Mammary microvascular endothelial cell (primary cell): ENCODE measurements at places on chromosomes 1 and 21. TPM values are rescaled to one million over a fixed set of nuclear protein-coding genes. Genes with fewer than 3 reads are reported as not detected.

The RLF gene
- total RNA-seq, result 5.6 and 6.3 TPM in 2 replicates

The CHODL gene
- total RNA-seq, result not detected in 2 replicates

The OR2L8 gene
- not detected in 2 replicates for total RNA-seq

The NR1I3 gene
- total RNA-seq, result not detected in 2 replicates

The TNNT2 gene
- not detected in 2 replicates for total RNA-seq

The ARHGEF19 gene
- total RNA-seq, result 3.0 and 4.8 TPM in 2 replicates

The CGN gene
- total RNA-seq, result 0.13 and 1.5 TPM in 2 replicates

The PKP1 gene
- total RNA-seq, result 0.15 TPM in 1 of 2 replicates, not detected in the other

The ILDR2 gene
- total RNA-seq, result not detected in 2 replicates

The FOXO6 gene
- total RNA-seq, result 0.05 and 0.47 TPM in 2 replicates

The CNR2 gene
- not detected in 2 replicates for total RNA-seq

The SLC37A1 gene
- total RNA-seq, result 8.8 and 11.8 TPM in 2 replicates

The LINGO4 gene
- not detected in 2 replicates for total RNA-seq

The ATAD3C gene
- 0.07 TPM in 1 of 2 replicates, not detected in the other for total RNA-seq

The FNDC10 gene
- total RNA-seq, result 2.1 and 3.1 TPM in 2 replicates

The DDR2 gene
- total RNA-seq, result 3.0 and 3.9 TPM in 2 replicates

The CA14 gene
- not detected in 2 replicates for total RNA-seq

The KCNJ9 gene
- total RNA-seq, result not detected in 2 replicates

The OR2M4 gene
- not detected in 2 replicates for total RNA-seq

The CD101 gene
- 0.10 TPM in 1 of 2 replicates, not detected in the other for total RNA-seq

The MTARC1 gene
- total RNA-seq, result 3.1 and 3.5 TPM in 2 replicates

The PPP2R5A gene
- total RNA-seq, result 29.6 and 37.6 TPM in 2 replicates

The LCE3E gene
- total RNA-seq, result not detected in 2 replicates

The VANGL2 gene
- not detected in 2 replicates for total RNA-seq

The ITLN2 gene
- total RNA-seq, result not detected in 2 replicates

The KRTAP13-2 gene
- not detected in 2 replicates for total RNA-seq

The RAB4A gene
- 14.1 and 18.5 TPM in 2 replicates for total RNA-seq

The SAMSN1 gene
- 0.33 and 0.59 TPM in 2 replicates for total RNA-seq

The KLHDC7A gene
- not detected in 2 replicates for total RNA-seq

The LCE1F gene
- total RNA-seq, result not detected in 2 replicates

The NAV1 gene
- 41.8 and 45.6 TPM in 2 replicates for total RNA-seq

The OPTC gene
- total RNA-seq, result not detected in 2 replicates

The EPHA2 gene
- total RNA-seq, result 145 and 153 TPM in 2 replicates
